ENCODE measurements at places on chromosomes 1 and 21.

- DNase-seq: no peak
Observed at GRCh38 chr1:7641587-7642417, 129.3 kb upstream of the VAMP3 start.

GRCh38 chr1:1218524-1219200 lies 4.7 kb upstream of the TNFRSF4 start:
- no peak for DNase-seq

DNA sequence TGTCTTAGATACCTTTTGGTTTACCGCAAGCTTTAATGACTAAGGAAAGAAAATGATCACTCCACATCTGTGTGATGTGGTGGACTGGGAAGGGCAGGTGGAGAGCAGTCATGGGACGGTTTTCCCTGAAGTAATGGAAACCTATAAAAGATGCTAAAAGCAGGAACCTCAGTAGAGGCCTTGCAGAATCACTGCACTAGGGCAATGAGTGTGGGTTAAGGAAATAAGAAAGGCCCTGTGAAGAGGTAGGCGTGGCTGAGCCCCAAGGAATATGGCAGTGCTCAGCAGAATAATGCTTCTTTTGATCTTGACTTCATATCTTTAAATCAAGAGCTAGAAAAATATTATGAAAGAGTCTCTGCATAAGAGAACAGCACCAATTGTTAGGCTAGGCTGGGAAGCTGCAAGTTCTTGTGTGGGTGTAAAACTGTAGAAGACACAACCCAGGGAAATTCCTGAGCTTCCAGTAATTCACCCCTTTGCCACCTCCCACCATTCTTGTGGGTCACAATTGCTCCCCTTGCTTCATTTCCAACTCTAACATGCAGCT lies 49.9 kb downstream of the CLCA4 start:
- no peak for DNase-seq

- peak; percentile 20 for DNase-seq
Observed at GRCh38 chr21:27548486-27548885, 581.6 kb upstream of the ADAMTS5 start.

DNA sequence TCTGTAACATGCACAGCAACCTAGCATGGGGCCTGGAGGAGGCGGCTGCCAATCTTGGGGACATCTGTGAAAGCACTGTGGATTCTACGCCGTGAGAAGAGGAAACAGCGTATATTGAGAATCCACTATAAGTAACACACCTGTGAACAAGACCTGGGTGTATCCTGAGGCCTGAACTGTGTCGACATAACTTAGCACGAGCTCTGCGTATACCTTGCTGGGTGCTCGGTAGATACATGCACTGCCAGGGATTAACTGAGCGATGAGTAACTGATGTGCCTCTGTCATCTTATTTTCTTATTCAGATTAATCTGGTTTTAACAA lies 58.6 kb downstream of the DDX20 start:
- no peak for DNase-seq

DNA sequence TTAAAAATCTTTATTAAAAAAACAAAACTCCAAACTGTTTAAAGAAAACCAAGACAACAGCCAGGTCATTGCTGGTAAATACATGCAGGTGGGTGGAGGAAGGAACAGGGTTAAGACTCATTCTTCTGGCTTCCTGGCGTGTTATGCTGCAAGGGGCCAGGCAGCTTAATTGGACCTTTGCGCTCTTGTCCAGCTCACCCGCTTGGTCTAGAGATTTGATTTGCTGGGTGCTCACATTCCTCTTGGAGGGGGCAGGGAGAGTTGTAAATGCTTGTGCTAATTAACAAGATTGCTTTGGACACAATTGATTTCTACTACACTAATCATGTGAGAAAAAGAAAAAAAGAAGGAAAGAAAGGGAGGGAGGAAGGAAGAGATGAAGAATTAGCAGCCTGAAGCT lies 10.5 kb downstream of the CEP104 start:
- DNase-seq: no peak

GRCh38 chr1:156006666-156007376 lies 13.9 kb downstream of the SSR2 start:
- DNase-seq: no peak

GRCh38 chr1:11466416-11466815 lies 12.5 kb upstream of the DISP3 start:
- DNase-seq: no peak

DNA sequence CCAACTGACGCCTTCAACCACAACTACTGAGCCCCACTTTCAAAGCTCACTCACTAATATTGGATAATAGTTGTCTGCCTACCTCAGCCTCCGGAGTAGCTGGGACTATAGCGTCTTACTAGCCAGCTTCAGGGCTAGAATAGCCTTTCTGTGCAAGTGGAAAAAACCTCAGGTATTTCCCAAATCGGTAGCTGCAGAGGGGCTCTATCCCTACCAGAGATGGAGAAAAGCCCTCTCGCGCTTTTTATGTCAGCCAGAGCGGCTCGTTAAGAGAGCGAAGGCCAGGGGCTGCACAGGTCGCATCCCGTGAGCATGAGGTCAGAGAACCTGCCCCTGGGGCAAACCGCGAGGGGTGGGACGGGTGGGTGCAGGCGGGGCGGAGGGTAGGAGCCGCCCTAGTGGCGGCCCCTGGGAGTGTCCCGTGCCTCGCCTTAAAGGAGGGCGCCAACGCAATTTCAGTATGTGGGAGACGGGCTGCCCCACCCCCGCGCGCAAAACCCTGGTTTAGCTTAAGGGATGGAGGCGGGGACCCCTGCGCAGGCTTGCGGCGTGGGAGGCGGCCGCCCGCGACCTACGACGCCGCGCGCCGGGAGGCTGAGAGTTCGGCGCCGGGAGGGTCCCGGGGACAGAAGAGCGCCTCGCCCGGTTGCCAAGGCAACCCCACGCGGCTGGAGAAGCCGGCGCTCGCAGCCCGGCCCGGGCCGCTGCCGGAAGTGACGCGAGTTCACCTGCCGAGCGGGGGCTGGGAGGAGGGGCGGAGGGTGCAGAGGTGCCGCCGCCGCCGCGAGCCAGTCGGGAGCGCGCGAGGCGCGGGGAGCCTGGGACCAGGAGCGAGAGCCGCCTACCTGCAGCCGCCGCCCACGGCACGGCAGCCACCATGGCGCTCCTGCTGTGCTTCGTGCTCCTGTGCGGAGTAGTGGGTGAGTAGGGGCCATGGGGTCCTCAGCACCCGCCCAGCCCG lies at the start of gene CXADR:
Gene CXADR (plus strand): TSS at position 791 of the 961 bp plus-strand sequence. CDS start 87 bp downstream, at position 878.
- DNase-seq: peak; percentile 95
